ENCODE measurements at places on chromosomes 7 and 10. TPM values are rescaled to one million over a fixed set of nuclear protein-coding genes. Genes with fewer than 3 reads are reported as not detected.

NEUROD6 gene
- total RNA-seq = not detected

ARHGEF5 gene
- total RNA-seq = 0.93 TPM

GRCh38 chr10:13337128-13337826, 10.8 kb downstream of the SEPHS1 start:
- no peaks in the 10 kb centered on the region for H3K27me3 ChIP-seq
- no peak overlapping the region for H3K27ac ChIP-seq
- H3K4me1 ChIP-seq = peaks cover 20% of the 10 kb centered on the region
- no peak for DNase-seq
- H3K4me3 ChIP-seq = no peak overlapping the region

GRCh38 chr10:17850501-17850900, 41.4 kb downstream of the MRC1 start:
- no peaks in the 10 kb centered on the region for H3K27me3 ChIP-seq
- H3K4me1 ChIP-seq = no peaks in the 10 kb centered on the region
- no peak overlapping the region for H3K4me3 ChIP-seq
- no peak overlapping the region for H3K27ac ChIP-seq
- DNase-seq = no peak
- no peaks in the 10 kb centered on the region for H3K36me3 ChIP-seq

DNA sequence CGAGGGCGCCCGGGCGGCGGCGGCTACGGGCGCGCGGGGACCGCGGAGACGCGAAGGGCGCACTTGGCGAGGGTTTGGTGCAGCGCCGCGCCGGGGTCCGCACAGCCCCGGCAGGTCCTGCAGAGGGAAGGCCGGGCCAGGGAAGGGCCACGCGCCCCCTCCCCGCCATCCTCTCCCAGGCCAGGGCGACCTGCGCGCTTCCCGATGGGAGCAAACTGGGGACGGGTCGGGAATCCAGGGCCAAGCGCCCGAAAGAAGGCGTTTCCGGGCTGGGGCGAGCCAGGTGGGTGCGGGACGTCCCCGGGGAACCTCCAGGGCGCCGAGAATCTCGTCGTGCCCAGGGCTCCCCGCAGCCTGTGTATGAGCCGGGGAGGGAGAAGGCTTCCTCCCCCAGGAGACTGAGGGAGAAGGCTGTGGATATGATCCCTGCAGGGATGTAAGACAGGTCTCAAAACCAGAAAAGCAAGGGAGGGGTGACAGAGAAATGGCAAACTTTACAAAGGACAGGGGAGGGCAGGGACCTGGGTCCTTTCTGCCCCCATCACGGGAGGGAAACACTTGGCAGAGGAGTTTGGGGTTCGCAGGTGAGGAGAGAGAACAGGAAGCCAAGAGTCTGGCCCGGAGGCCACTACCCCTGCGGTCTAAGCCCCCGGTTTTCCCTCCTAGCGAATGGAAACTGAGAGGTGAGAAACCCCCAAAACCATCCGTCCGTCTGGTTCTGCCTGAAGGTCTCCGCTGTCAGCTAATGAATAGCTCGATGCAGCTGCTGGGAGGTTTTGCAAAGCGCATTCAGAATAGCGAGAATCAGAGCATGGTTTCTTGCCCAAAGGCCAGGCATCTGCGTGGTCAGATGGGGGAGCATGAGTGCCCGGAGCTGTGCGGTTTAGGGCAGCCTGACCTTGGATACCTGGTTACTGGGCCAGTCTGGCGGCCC, 674 bp downstream of the AMZ1 start:
- peaks cover 22% of the 10 kb centered on the region for H3K27me3 ChIP-seq
- no peak overlapping the region for H3K27ac ChIP-seq
- peaks cover 4% of the 10 kb centered on the region for H3K4me1 ChIP-seq
- H3K36me3 ChIP-seq = no peaks in the 10 kb centered on the region

DNA sequence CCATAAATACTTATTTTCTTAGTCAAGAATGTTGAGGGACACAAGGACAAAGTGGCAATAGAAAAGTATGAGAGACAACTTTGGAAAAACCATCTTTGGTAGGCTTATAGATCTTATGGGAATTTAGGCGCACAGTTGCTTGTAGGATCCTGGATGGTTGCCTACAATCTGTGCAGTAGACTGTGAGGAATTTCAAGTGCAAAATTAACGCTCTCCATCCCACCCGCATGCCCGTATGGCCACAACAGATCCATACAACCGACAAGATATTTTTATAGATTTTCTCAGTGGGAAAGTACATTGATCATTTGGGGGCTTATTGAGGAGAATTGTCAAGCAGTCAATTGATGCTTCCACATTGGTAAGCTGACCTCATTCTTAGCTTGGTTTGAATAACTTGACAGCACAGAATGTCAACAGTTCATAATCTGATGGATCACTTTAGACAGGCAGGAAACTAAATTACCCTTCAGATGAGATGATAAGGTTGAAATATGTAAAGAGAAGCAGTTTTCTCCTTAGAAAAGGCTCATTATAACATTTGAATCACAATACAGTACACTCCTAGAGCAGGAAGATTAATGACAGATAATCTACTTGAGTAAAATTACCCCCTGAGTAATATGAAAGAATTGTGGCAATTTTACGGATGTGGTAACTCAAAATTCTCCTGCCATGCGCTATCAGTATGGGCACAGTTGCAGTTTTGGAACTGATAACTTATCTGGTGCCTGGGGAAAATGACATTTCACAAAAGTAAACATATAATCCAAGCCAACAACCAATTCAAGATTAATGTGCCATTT, 479.7 kb downstream of the KIF20B start:
- H3K27me3 ChIP-seq = peaks cover 4% of the 10 kb centered on the region
- no peak for DNase-seq
- H3K36me3 ChIP-seq = peaks cover 4% of the 10 kb centered on the region
- H3K27ac ChIP-seq = no peak overlapping the region
- H3K4me1 ChIP-seq = no peaks in the 10 kb centered on the region

- H3K36me3 ChIP-seq = no peaks in the 10 kb centered on the region
- no peak for DNase-seq
- H3K4me3 ChIP-seq = no peak overlapping the region
- H3K4me1 ChIP-seq = peaks cover 56% of the 10 kb centered on the region
These were observed 688.1 kb downstream of the LRMDA start for GRCh38 chr10:76119515-76119914.

DNA sequence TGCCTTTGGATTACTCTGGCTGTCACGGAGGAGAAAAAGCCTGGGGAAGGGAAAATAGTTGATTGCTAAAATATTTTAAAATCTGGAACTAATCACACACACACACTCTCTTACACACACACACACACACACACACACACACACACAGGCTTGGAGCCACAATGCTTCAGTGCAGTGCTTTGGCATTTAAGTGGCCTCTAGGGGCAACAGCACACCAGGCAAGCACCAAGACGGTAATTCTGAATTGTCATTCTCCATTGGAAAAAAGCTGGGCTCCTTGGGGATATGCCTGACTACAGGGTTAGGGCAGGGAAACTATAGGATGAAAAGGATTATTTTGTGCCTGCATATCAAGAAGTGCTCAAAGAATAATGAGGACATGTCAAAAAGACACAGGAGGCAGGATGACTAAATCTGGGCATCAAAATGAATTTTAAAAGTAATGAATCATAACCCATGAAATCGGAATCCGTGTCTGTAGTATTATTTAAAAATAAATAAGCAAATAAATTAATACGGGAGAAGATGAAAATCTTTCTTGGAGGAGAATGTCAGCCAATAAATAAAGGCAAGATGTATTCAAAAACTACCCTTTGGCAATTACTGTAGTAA, 30.4 kb upstream of the DDC start:
- peak; percentile 36 for DNase-seq
- H3K36me3 ChIP-seq = peaks cover 21% of the 10 kb centered on the region
- H3K27me3 ChIP-seq = peaks cover 4% of the 10 kb centered on the region
- no peak overlapping the region for H3K27ac ChIP-seq
- peaks cover 24% of the 10 kb centered on the region for H3K4me1 ChIP-seq
- H3K4me3 ChIP-seq = no peak overlapping the region

SCRN1 gene
- total RNA-seq = 168 TPM

MYL10 gene
- total RNA-seq = not detected

GRCh38 chr10:7872041-7872442, 53.7 kb downstream of the TAF3 start:
- H3K27ac ChIP-seq = no peak overlapping the region
- no peaks in the 10 kb centered on the region for H3K27me3 ChIP-seq
- no peak for DNase-seq
- peaks cover 8% of the 10 kb centered on the region for H3K4me1 ChIP-seq
- H3K4me3 ChIP-seq = no peak overlapping the region
- H3K36me3 ChIP-seq = no peaks in the 10 kb centered on the region

DNA sequence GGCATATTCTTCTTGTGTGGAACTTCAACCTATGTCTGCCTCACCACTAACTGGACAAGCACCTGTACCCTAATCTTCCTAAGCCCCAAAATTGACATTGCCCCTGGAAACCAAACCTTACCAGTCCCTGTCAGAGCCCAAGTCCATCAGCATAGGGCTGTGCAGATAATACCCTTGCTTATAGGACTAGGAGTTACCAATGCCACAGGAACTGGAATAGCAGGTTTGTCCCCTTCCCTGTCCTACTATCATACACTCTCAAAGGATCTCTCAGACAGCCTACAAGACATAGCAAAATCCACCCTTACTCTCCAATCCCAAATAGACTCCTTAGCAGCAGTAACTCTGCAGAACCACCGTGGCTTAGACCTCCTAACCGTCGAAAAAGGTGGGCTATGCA, 19.8 kb downstream of the ZNF107 start:
- no peak overlapping the region for H3K4me3 ChIP-seq
- H3K4me1 ChIP-seq = peaks cover 5% of the 10 kb centered on the region
- DNase-seq = no peak
- H3K27me3 ChIP-seq = peaks cover 6% of the 10 kb centered on the region

DNA sequence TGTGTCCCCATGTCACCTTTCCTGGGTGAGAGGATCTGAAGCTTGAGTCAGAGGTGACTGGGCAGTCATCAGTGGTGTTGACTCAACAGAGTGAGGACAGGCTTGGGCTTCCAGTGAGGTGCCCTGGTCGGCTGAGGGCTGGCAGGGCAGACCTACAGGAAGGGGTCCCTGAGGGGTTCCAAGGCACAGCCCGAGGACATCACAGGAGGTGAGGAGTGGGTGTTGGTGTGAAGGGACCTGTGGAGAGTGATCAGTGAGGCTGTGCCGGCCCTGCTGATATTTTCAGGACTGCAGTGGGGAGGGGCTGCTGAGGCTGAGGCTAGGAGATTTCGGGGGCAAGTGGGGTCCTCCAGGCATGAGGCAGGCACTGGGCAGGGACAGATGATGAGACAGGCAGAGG, 545.5 kb downstream of the TCERG1L start:
- H3K4me1 ChIP-seq = no peaks in the 10 kb centered on the region
- H3K27me3 ChIP-seq = peaks cover 3% of the 10 kb centered on the region
- no peak overlapping the region for H3K27ac ChIP-seq
- H3K36me3 ChIP-seq = peaks cover 15% of the 10 kb centered on the region
- H3K4me3 ChIP-seq = no peak overlapping the region

DNA sequence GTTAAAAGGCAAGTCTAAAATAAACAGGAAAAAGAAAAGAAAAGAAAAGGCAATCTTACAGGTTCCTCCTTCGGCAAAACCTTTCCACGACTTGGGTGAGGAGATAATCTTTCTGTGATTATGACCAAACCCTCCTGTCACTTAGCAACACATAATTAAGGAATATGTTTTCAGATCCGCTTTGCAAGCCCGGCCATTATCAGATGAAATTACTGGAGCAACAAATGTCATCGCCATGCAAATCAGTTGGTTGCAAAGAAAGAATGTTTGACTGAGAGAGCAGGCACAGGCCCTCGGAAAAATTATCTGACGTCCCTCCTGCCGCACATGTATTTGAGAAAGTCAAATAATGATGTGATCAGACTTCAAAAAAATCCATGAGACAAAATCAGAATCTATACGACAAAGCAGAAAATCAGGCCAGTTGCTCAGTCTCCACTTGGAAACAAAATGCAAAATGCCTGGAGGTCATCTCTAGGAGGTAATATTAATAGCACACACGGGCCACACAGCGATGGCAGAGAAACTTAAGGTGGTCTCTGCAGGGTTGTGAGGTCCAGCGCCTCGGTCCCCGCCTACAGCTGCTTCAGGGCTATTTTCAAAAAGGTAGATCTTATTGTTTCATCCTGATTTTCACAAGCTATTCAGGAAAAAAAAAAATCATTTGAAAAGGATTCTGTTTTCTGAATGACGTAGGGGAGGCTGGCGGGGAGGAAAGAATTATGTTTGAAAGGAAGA, 82.7 kb downstream of the ZRANB1 start:
- peaks cover 7% of the 10 kb centered on the region for H3K27me3 ChIP-seq
- H3K27ac ChIP-seq = peak overlapping the region; percentile 65
- DNase-seq = no peak
- peak overlapping the region; percentile 10 for H3K4me3 ChIP-seq
- peaks cover 56% of the 10 kb centered on the region for H3K4me1 ChIP-seq

TWIST1 gene
- total RNA-seq = not detected

DNA sequence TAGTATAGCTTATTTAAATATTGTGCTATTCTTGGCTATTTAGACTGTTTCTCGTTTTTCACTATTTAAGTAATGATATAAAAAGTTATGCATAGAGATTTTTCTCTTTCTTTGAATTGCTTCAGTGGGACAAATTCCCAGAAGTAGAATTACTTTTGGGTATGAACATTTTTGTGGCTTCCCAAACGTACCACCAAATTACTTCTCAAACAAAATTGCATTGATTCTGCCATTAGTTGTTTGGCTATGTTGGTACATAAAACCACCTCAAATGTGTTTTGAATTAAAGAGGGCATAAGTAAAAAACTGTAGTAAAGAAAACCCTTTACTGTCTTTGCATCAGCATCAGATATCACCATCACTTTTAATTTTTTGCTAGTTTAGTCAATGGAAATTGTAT, 31.0 kb downstream of the AKR1B1 start:
- H3K36me3 ChIP-seq = peaks cover 4% of the 10 kb centered on the region
- no peak for DNase-seq
- H3K27ac ChIP-seq = no peak overlapping the region

TMEM273 gene
- total RNA-seq = 0.39 TPM

LRRTM3 gene
- not detected for total RNA-seq

GRCh38 chr10:96299383-96299782, 4.9 kb upstream of the DNTT start:
- no peak overlapping the region for H3K27ac ChIP-seq
- no peaks in the 10 kb centered on the region for H3K36me3 ChIP-seq
- peaks cover 5% of the 10 kb centered on the region for H3K4me1 ChIP-seq
- DNase-seq = no peak
- no peak overlapping the region for H3K4me3 ChIP-seq

Measured in glutamatergic neuron (in vitro differentiated cells).